ENCODE measurements at places on chromosomes 5 and 9.

GRCh38 chr5:159040181-159040580 is 59.5 kb downstream of the EBF1 start:
- DNase-seq = no peak

- no peak for DNase-seq
Measured at GRCh38 chr9:129568560-129569501, 52.1 kb downstream of the C9orf50 start.

DNA sequence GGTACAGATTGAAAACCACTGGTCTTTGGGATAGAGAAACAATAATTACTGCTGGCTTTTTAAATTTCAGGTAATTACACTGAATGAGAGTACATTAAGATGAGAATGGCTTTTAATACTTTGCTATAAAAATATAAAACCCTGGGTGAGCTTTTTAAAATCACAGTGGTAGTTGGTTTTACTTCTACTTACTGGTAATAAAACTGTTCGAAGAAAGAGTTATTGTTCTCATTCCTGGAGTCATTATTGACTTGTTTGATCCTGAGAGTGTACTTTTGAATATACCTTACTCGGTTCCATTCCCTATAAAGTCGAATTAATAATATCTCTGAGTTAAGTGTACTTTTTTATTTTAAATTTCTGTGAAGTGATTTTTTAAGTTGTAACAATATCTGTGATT is 21.5 kb downstream of the MELK start:
- DNase-seq = no peak

GRCh38 chr9:34519321-34520020 is 3.3 kb downstream of the ENHO start:
- DNase-seq = no peak

DNA sequence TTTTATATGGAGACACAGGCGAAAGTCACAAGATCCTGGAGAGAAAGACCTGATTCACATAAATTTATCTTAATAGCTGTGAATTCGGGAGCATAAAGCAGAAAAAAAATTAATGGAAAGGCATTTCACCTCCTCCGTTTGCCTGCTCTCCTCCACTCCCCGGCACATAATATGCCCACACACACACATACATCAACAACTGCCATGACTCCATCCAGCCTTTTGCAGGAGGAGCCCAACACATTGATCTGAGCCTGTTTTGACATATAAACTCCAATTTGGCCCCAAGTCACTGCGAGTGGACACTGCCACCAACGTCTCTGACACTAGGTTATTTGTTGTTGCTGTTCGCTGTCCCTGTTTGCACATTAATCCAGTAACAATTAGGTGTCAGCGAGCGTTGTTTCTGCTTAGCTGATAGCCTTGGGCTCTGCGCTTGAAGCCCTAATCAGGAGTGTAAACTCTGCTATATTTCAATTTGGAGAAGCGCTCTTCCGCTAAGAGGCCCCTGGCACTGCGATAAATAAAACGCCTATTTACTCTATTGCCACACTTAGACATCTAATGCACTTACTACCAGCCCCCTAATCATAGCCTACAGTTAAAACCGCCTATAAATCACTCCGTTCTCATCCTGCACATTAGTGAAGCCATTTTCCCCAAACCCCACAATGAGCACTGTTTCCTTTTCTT is 195.8 kb upstream of the TBCA start:
- DNase-seq = no peak

- no peak for DNase-seq
Measured at GRCh38 chr9:127918183-127919107, 1.6 kb upstream of the ST6GALNAC4 start.

- DNase-seq = no peak
Measured at GRCh38 chr9:64773491-64773931, 511.5 kb downstream of the FOXD4L5 start.

DNA sequence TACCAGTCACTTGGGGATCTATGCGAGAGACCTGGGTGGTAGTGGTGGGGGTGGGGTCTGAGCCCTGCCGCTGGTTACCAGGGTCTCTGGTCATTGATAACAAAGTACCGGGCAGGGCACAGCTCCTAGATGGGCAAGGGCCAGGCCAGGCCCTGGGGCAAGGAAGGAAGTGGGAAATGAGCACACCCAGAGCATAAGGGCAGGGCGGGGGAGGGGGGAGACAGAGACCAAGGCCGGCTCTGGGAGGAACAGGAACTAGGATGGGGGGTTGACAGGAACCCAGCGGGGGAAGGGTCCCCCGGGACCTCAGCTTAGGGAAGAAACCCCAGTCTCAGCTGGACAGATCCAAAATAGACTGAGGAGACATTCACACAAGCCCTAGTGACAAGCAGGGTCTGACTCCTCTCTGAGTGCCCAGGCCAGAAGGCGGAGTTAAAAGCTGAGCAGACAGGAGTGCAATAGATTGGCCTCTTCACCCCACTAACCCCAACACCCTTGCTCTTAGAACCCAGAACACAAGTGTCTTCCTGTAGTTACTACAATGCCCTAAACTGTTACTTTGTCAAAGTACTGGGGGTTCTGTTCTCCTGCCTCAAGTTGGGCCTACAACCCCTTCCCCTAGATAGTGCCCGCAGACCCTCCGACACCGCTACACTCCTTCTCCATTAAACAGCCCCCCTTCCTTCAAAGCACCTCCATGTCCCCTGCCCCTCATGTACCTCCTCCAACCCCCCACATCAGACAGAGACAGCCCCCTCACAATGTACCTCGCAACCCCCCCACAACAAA is 628 bp downstream of the ATOSB start:
- DNase-seq = no peak

- no peak for DNase-seq
Measured at GRCh38 chr9:16023446-16023845, 470.6 kb downstream of the CCDC171 start.

DNA sequence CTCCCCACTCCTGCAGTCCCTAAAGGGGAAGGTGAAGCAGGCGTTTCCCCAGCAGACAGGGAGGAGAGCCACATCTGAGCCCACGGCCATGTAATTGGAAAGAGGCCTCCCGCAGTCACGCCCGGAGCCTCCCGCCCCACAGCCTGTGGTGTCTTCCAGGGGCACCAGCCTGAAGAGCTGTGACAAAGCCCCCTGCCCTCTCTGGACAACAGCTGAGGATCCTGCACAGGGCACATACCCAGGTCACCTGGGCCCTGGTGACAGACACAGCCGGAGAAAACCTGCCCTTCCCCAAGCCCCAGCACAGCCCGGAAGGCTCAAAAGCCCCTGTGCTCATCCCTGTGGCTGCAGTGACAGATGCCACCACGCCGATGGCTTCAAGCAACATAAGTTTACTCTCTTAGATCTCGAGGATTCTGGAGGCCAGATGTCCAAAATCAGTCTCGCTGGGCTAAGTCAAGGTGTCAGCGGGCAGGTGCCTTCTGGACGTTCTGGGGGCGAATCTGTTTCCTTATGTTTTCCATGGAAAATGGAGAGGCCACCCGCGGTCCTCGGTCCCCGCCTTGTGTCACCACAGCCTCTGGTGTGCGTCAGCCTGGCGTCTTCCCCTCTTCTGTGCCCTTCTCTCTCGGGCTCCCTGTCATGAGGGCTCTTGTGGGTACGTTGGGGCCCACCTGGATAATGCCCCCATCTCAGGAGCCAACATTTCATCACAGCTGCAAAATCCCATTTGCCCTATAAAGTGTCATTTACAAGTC is 71.5 kb downstream of the PSMB7 start:
- no peak for DNase-seq

- DNase-seq = no peak
Measured at GRCh38 chr5:122093415-122094180, 15.5 kb upstream of the LOX start.

DNA sequence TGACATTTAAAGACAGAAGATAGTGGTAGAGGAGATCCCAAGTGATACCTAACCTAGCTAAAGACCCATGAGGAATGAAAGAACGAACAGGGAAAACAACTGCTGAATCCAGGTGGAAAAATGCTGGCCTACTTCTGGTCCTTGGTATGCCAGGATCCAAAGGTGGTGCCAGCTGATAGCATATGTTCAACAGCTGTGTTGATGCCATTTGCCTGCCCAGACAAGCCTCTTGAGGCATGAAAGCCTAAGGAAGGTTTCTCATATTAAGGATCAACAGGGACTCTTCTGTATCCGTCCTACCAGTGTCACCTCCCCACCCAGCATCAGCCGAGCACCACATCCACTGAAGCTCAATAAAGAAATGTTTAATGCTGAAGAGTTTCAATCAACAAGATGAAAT is 225.7 kb upstream of the DMRT1 start:
- no peak for DNase-seq

DNA sequence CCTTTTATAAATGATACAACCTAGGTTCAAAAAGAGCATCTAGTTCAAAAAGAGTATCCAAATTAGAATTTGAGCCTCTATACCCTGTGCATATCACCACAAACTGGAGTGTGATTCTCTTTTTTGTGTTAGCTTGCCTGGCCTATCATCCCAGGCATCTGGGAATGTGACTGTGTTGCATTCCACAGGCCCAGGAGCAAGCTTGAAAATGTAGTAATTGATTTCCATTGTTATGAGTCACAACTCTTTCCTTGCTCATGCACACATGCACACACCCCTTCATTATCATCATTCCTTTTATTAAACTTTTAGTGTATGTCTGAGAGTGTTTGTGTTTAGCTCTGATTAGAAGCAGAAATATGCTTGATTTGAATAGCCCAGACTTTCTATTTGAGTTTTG is 75.2 kb downstream of the FCHO2 start:
- DNase-seq = no peak

DNA sequence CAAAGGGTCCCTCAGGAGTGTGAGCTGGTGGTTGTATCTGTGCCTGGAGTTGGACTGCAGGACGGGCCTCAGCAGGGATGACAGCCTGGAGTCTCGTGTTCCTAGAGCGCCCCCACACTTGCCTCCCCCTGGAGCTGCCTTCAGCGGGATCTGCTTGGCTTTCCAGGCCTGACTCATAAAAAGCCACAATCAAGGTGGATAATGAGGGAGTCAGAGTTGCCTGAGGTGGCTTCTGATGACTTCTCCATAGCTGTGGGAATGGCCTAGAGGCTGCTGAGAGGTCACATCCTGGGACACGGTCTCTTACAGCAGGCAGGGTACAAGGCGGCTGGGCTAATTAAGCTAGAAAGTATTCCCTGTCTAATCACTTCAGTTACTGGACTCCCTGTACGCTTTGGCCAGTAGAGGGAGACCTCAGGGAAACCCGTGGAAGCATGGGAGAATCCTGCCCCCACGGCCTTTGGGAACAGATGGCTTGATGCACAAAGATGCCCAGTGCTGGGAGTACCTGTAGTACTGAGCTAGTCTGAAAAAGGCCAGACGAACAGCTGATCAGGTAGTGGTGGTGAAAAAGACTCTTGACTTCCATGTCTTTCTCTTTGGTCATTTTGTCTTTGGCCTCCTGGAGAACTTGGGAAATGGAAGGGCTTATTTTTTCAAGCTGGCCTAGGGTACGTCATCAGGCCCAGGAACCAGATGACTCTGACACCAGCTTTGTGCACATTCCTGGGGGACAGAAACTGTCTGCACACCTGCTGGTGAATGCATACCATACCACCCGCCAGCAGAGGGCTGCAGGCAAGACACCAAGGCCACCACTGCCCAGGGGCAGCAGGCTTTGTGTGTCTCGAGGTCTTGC is 16.1 kb upstream of the FRRS1L start:
- DNase-seq = no peak

DNA sequence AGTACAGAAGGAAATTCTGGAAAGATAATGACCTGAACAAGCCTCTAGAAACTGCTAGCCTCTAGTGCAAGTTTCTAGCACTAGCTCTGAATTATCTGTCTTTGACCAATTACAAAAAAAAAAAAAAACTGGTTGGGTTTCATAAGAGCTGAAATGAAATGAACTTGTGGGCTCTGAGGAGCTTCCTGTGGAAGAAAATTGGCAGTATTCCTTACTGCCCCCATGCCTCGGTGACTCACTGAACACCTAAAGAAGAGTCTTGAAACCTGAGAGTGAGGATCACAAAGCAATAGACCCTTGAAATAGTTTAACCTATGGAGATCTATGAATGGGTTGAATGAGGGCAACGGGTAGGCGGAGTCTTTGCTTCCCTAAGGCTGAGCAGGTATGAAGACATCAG is 263.6 kb upstream of the RASA1 start:
- no peak for DNase-seq

DNA sequence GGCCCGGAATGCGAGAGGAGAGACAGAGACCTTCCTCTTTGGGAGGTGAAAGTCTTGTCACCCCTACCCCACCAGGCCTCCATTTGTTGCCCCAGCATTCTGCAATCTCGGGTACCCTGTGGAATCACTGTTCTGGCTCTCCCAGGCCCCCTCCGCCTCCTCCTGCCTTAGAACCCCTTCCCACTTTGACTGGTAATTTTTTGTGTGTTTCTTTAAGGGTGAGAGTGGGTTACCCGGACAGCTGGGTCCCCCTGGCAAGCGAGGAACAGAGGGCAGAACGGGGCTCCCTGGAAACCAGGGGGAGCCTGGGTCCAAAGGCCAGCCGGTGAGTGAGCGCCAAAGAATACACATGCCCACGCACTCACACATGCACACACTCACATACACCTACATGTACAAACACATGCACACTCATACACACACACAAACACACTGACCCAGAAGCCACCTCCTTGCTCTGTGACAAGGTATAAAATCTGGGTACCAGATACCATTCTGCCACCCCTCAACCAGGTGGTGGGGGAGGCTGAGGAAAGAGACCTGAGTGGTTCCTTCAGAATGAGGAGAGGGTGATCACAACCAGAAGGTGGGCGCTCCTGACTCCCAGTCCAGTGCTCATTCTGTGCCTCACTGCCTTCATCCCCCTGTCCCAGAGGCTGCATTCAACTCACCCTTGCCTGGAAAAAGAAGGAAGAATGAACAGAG is 30.9 kb upstream of the ORM1 start:
- DNase-seq = no peak

- no peak for DNase-seq
Measured at GRCh38 chr9:128724744-128725211, 851 bp upstream of the ZDHHC12 start.

- no peak for DNase-seq
Measured at GRCh38 chr5:18305288-18305924, 671.1 kb downstream of the TAF11L14 start.

DNA sequence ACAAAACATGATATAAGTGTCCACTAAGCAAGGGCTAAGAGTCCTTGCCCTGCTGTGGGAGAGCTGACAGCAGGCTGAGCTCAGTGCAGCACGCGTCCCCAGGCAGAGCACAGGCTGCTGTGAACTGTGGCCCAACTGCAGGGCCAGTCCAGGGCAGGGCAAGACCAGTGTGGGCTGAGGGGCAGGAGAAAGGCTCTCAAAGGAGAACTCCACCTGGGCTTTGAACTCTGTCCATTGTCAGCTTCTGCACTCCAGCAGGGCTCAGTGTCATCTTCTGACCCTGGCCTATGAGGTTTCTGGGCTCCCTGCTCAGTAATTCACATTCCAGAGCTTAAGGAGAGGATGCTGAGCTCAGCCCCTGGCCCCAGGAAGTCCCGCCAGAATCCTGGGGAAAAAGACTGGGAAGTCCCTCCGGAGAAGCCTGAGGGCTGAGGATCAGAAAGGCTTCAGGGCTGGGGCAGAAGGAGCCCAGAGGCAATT is 37.4 kb downstream of the LHFPL2 start:
- DNase-seq = no peak

GRCh38 chr9:73138516-73138915 is 13.1 kb upstream of the ANXA1 start:
- no peak for DNase-seq

All from stimulated activated CD8-positive, alpha-beta memory T cell treated with anti-CD3 and anti-CD28 coated beads, Interleukin-7, amount 100 ng/mL, for 24 hours (primary cell).